Prostate gland (tissue), 2 donors: ENCODE measurements at places on chromosomes 6 and 20.

- no peaks in the 10 kb centered on the region for H3K36me3 ChIP-seq
- no peak overlapping the region for H3K27ac ChIP-seq
- DNase-seq = no peak
These were observed 189.7 kb upstream of the PMEPA1 start for GRCh38 chr20:57899554-57899953.

GRCh38 chr6:128531696-128532095, 11.3 kb upstream of the PTPRK start:
- no peaks in the 10 kb centered on the region for H3K4me1 ChIP-seq
- H3K27me3 ChIP-seq = no peaks in the 10 kb centered on the region
- H3K27ac ChIP-seq = no peak overlapping the region
- no peaks in the 10 kb centered on the region for H3K36me3 ChIP-seq
- no peak for DNase-seq

DNA sequence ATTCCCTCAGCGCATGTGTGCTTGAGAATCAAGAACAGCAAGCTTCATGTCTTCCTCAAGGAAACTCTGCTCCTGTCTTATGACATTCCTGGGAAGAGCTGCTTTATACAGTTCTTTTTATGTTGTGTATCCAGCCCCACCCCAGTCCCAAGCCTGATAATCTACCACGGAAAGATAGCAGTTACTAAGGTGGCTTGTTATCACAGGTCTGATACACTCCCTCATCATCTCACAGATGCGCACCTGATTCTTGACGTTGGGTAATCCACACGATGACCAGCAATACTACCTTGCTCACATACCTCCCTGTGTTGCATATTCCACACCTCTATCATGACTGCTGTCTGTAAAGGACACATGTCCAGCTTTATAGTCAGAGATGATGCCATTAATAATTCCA, 3.2 kb downstream of the NHLRC1 start:
- no peak overlapping the region for H3K4me3 ChIP-seq
- no peaks in the 10 kb centered on the region for H3K27me3 ChIP-seq

DNA sequence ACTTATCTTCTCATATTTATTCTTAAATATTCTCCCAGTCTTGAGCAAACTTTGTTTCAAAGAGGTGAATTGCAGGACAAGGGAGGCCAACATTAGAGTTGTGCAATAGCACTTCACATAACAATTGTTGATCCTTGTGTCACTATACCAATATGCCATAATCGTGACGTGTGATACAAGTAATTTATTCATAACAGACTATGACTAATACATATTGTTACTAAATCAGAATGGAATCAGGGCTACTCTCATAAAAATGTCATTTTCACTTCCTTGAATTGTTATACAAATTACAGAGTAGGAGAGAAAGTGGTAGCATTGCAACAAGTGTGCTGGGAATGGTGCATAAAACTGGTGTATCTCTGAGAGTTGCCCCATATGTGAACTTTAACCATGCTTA, 37.2 kb upstream of the PLCB1 start:
- no peak overlapping the region for H3K4me3 ChIP-seq
- peak; percentile 34 for DNase-seq
- no peaks in the 10 kb centered on the region for H3K27me3 ChIP-seq
- peaks cover 18% of the 10 kb centered on the region for H3K4me1 ChIP-seq
- peak overlapping the region; percentile 64 for H3K27ac ChIP-seq

DNA sequence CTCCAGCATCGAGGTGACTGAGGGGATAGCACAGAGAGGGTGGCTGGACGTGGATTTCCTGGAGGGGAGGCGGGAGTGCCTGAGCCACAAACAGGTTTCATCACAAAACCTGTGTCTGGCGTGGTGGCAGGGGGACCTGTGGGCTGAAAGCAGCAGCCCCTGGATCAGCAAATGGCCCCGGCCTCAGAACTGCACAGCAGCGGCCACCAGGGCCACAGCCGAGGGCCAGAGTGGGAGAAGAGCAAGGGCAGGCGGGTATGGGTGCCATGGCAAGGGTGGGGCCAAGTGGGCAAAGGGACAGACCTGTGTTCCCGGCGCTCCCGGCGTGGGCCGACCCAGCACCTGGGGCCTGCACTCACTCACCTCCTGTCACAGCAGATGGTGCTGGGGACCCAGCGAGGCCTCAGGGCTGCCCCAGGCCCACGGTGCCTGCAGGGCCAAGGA, 19.0 kb downstream of the NTSR1 start:
- no peak for DNase-seq
- H3K4me1 ChIP-seq = no peaks in the 10 kb centered on the region
- H3K27me3 ChIP-seq = peaks cover 7% of the 10 kb centered on the region

DNA sequence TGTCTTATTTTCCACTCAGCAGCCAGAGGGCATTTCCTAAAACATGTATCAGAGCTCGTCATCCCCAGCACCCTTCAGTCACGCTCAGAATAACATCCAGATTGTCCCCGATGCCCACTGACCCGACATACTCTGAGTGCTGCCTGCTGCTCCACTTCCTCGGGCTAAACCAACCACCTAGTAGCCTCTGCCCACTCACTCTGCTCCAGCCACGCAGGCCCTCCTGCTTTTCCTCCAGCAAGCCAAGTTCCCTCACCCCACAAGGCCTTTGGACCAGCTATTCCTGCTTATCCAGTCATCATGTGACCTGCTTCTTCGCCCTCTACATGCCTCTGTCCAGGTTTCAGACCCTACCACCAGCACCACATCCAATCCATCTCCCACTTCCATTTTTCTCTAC, 454.2 kb downstream of the CD83 start:
- H3K36me3 ChIP-seq = no peaks in the 10 kb centered on the region
- H3K27me3 ChIP-seq = no peaks in the 10 kb centered on the region
- H3K4me3 ChIP-seq = no peak overlapping the region
- H3K4me1 ChIP-seq = no peaks in the 10 kb centered on the region
- H3K27ac ChIP-seq = no peak overlapping the region

DNA sequence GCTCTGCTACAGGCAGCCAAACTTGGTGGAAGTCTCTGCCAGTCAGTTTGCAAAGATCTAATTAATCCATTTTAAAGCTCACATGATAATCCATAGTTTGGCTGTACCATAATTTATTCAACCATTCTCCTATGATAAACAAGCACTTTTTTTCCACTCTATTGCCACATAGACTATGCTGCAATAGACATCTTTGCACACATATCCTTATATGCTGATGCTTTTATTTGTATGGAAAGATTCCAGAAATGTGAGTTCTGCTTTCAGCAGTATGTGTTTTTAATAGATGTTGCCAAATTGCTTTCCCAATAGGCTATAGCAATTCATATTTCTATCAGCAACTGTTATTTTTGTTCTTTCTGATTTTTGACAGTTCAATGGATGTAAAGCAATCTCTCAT, 628.0 kb downstream of the KIF16B start:
- H3K27me3 ChIP-seq = no peaks in the 10 kb centered on the region
- H3K4me3 ChIP-seq = no peak overlapping the region
- H3K36me3 ChIP-seq = no peaks in the 10 kb centered on the region
- H3K4me1 ChIP-seq = no peaks in the 10 kb centered on the region
- no peak for DNase-seq

- no peak overlapping the region for H3K4me3 ChIP-seq
- no peak for DNase-seq
- no peaks in the 10 kb centered on the region for H3K36me3 ChIP-seq
- H3K27me3 ChIP-seq = peaks cover 2% of the 10 kb centered on the region
These were observed 121.0 kb downstream of the MRPL14 start for GRCh38 chr6:44006123-44006871.

DNA sequence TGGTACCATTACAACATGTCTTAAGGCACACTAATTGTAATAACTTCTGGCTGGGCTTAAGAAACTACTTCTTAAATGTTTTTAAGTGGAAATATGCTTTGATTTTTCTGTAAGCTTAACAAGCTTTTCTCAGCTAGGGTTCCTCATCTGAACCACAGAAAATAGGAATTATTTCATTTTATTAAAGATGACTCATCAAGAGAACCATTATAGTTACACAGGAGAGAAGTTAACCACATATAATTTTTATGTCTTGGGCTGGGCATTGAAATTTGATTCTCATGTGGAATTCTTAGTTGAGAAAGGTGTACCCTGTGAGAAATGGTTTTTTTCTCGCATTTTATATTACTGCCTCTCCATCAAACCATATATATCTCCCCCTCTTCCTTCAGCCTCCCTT, 75.1 kb downstream of the QKI start:
- H3K4me1 ChIP-seq = no peaks in the 10 kb centered on the region
- DNase-seq = no peak
- H3K27me3 ChIP-seq = no peaks in the 10 kb centered on the region
- H3K27ac ChIP-seq = peak overlapping the region; percentile 87

DNA sequence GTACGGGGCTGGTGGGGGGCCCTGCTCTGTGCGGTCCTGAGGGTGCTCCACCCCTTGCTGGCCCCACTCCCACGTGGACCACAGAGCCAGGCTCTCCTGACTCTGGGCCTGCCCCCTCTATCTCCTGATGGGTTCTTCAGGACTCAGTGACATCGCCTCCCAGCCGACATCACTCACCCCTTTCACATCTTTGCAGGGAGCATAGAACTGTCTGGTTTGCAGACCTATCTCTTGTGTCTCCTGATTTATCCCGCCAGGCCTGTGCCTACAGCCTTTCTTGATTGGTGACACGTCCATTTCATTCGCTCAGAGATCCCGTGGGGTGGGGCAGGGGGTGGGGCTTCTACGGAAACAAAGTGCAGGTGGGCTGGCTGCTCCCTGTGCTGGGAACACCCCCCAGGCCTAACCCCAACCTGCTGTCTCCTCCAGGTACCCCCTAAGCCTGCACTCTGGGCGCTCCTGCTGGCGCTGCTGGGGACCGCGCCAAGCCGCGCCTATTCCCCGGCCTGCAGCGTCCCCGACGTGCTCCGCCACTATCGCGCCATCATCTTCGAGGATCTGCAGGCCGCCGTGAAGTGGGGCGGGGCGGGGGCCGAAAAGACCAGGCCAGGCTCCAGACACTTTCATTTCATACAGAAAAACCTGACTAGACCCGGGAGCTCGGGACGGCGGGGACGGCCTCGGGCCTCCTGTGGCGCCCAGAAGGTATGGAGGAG, 1.7 kb downstream of the C20orf204 start:
- peaks cover 3% of the 10 kb centered on the region for H3K4me1 ChIP-seq
- H3K27me3 ChIP-seq = no peaks in the 10 kb centered on the region
- no peak for DNase-seq
- no peak overlapping the region for H3K27ac ChIP-seq
- H3K36me3 ChIP-seq = no peaks in the 10 kb centered on the region

GRCh38 chr6:168331058-168331457, 11.5 kb upstream of the DACT2 start:
- DNase-seq = no peak
- H3K27ac ChIP-seq = no peak overlapping the region
- H3K4me3 ChIP-seq = no peak overlapping the region

GRCh38 chr20:60254901-60255411, 296.7 kb downstream of the CDH26 start:
- no peaks in the 10 kb centered on the region for H3K4me1 ChIP-seq
- H3K27me3 ChIP-seq = no peaks in the 10 kb centered on the region
- H3K27ac ChIP-seq = no peak overlapping the region
- H3K36me3 ChIP-seq = no peaks in the 10 kb centered on the region
- H3K4me3 ChIP-seq = no peak overlapping the region
- no peak for DNase-seq

GRCh38 chr6:117938311-117938995, 31.4 kb downstream of the SLC35F1 start:
- H3K4me3 ChIP-seq = no peak overlapping the region
- DNase-seq = no peak
- no peaks in the 10 kb centered on the region for H3K27me3 ChIP-seq
- no peaks in the 10 kb centered on the region for H3K4me1 ChIP-seq
- no peaks in the 10 kb centered on the region for H3K36me3 ChIP-seq

DNA sequence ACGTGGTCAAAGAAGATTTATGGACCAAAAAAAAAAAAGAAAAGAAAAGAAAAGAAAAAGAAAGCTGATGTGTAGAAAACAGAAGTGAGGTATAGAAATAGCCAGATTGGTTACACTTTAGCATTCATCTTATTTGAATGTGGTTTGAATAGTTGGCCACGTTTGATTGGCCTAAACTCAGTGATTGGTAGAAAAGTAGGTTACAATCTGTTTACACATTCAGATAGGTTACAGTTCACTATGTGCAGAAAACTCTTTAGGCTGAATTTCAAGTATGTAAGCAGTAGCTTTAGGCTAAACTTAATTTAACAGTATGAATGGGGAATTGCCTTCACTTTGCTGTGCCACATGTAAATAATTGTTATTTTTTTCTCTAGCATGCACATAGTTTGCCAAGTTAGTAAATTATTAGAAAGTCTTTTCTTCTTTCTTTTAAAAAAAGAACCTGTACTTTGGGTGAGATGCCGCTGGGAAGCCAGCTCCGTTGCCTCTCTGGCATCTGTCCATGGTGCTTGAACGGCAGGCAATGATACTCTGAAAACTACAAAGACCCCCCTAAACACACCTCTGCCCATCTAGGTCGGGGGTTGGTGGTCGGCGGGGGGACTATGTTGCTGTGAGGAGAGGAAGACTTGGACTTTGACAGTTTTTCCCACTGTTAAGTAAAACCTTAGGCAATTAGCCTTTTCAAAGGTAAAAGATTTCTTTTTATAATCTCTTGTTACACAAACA, 173.0 kb downstream of the AIG1 start:
- H3K4me3 ChIP-seq = no peak overlapping the region
- no peak for DNase-seq
- H3K4me1 ChIP-seq = no peaks in the 10 kb centered on the region
- H3K27me3 ChIP-seq = no peaks in the 10 kb centered on the region
- H3K36me3 ChIP-seq = no peaks in the 10 kb centered on the region

DNA sequence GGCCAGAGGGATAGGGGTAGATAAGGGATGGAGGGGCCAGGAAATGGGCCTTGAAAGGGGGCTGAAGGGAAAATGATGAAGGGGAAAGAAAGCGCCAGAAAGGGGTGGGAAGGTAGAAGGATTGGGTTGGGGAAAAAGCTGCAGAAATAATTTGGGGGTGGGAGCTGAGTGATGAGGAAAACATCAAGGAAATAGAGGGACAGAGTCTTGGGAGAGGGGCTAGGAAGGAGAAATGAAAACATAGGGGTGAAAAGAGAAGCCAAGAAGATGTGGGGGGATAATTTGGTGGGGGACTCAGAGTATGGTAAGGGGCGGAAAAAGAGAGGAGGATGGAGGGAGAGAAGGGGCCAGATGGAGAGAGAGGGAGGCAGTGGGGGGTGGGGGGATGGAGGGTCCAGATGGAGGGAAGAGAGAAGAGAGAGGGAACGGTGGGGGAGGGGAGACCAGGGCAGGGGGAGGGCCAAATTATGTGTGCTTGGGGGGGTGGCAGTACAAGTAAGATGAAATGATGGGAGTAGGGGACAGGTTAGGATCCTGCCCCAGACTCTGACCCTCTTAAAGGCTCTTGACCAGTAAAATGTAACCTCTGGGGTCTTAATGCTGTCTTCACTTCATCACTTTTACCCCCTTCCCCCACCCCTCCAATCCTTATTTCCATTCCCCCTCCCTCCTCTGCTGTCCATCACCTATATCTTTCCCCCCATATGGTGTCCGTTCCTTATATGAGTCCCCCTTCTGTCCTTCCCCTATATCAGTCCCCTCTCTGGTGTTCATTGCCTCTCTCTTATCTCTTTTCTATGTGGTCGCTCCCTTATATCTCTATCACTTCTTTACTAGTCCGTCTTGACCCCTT, 852 bp downstream of the SYNGAP1 start:
- no peaks in the 10 kb centered on the region for H3K27me3 ChIP-seq
- peak overlapping the region; percentile 6 for H3K4me3 ChIP-seq
- no peak for DNase-seq
- no peaks in the 10 kb centered on the region for H3K36me3 ChIP-seq
- peak overlapping the region; percentile 62 for H3K27ac ChIP-seq
